ENCODE measurements at places on chromosomes 11 and 22.

- DNase-seq, result no peak
These were observed 264.1 kb upstream of the PLET1 start for GRCh38 chr11:112524798-112525197.

- no peak for DNase-seq
These were observed 24.5 kb downstream of the DLG2 start for GRCh38 chr11:85602526-85603213.

GRCh38 chr11:84465040-84465439, 1162.1 kb downstream of the DLG2 start:
- no peak for DNase-seq

DNA sequence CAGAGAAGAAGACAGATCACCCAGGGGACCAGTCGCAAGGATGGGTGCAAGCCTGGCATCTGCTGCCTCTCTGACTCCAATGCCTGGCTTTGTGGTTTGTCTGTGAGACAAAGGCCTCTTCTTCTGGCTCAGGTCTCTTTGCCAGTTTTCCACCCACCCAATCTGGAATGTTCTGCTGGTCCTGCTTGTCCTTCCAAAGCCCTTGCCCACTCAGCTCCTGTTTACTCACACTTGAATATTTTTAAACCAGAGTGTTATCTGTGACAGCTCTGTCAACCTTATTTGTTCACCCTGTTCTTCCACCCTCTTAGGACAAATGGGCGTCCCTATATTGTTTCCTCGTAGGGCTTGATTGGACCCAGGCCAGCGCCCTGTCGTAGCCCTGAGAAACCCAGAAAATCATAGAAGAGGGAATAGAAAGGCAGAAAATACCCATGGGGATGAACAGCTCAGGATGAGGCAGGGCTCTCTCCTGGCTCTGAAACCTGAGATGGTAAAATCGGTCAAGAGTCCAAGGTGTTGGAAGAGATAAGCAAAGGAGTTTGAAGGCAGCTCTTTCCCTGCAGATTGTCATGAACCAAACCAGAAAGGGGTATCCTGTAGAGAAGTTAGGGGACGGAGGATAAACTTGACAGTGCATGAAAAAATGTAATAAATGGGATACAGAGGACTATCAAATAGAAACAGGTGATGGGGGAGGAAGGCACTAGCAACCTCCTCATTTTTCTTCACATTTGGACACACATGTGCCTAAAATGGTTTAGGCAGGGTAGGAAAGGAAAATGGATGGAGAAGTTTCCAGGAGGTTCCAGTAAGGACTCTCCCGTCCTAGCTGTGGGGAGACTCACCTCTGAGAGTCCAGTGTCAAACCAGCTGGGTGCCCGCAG, 651 bp downstream of the CRYAB start:
- DNase-seq, result no peak

- DNase-seq, result no peak
These were observed 20.7 kb upstream of the NAV2 start for GRCh38 chr11:19691815-19692500.

- no peak for DNase-seq
These were observed 7.9 kb downstream of the SF3A1 start for GRCh38 chr22:30348809-30349208.

DNA sequence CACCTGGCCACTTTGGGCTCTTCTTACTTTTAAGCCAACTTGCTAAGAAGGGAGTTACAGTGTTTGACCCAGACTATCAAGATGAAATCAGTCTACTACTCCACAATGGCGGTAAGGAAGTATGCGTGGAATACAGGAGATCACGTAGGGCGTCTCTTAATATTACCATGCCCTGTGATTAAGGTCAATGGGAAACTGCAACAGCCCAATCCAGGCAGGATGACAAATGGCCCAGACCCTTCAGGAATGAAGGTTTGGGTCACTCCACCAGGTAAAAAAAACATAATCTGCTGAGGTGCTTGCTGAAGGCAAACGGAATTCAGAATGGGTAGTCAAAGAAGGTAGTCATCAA, 1.0 kb upstream of the YPEL4 start:
- DNase-seq, result no peak

GRCh38 chr22:26483043-26483438, 542 bp downstream of the HPS4 start:
- DNase-seq, result no peak

DNA sequence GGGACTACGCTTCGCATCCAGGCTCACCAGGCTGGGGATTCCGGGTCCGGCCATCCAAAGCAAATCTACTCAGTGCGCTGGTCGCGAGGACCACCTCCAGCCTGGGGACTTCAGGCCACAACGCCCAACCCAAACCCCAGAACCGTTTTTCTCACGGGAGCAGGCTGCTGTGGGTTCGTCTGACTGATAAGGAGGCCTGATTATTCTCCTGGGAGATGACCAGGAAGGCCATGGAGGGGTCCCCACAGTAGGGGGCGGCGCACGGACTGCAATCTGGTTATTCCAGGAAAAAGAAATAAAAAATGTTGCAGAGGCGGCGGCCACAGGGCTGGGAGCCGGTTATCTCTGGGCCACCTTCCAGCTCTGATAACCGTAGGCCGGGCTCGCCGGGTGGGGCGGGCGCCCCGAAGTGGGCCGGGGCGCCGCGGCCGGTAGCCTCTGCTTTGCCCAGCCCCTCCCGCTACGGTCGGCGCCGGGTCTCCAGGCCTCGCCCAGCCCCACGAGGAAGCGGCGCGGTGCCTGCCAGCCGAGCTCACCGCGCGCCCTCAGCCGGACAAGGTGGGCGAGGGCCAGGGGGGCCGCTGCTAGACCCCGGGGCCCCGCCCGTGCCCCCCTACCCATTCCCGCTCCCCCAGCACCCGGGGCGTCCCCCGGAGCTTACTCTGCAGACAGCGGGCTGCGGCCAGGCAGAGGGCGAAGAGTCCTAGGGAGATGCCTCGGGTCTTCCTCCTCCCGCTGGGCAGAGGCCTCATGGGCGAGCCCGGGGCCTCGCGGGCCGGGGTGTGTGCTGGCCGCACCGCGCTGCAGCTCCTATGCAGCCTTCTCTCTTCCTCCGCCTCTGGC, 446 bp downstream of the VSTM5 start:
- no peak for DNase-seq

- no peak for DNase-seq
These were observed 85.9 kb upstream of the GRK3 start for GRCh38 chr22:25478528-25478927.

GRCh38 chr22:49911881-49912625, 6.2 kb downstream of the ALG12 start:
- no peak for DNase-seq

DNA sequence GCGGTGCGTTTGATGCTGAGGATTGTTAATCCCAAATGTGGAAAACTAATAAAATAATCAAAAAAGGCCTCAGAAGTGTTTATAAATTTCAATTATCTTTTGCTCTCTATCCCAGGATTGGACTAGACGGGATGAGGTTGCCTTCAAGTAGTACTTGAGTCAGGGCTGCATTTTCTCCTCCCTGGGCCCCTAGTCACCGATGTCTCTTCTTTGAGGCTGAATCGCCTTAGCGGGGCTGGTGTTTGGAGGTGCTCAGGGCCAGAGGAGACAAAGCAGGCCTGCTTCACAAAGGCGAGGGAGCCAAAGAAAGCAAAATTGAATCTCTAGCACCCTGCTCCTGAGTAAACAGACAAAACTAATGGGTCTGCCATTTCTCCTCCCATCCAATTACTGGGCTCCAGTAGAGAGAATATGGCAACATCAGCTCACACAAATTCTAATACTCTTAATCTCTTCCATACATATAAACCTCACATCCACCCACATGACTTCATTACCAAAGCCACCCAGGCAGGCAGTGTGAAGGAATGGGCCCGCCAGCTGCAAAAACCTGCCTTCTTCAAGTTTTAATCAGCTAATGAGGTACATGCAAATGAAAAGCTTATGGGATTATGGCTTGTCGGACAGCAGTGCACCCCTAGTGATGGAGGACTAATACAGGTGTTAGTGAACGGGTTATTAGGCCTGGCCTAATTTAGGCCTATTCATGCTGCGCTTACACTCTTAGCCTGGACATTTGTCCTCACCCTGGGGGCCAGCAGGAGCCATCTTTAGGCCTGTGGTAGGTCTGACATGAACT, 52.7 kb upstream of the HTATIP2 start:
- DNase-seq, result no peak

DNA sequence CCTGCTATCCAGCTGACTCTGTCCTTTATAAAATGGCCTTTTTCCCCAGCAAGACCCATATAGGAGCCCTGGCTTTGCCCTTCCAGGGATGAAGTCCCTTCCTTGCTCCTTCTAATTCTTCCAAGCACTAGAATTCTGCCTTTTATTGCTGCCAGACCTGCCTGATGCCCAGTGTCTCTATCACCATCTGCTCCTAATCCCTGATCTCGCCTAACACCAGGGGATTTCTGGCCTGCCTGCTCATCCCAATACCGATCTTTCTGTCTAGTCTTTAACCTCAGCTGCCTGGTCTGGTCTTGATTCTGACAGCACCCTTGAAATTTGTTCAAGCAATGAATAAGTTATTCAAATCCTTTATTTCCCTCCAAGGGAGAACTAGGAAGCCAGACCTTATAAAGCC, 150.2 kb downstream of the SPON1 start:
- DNase-seq, result no peak

- DNase-seq, result no peak
These were observed 70.9 kb downstream of the DBX1 start for GRCh38 chr11:20089367-20089766.

DNA sequence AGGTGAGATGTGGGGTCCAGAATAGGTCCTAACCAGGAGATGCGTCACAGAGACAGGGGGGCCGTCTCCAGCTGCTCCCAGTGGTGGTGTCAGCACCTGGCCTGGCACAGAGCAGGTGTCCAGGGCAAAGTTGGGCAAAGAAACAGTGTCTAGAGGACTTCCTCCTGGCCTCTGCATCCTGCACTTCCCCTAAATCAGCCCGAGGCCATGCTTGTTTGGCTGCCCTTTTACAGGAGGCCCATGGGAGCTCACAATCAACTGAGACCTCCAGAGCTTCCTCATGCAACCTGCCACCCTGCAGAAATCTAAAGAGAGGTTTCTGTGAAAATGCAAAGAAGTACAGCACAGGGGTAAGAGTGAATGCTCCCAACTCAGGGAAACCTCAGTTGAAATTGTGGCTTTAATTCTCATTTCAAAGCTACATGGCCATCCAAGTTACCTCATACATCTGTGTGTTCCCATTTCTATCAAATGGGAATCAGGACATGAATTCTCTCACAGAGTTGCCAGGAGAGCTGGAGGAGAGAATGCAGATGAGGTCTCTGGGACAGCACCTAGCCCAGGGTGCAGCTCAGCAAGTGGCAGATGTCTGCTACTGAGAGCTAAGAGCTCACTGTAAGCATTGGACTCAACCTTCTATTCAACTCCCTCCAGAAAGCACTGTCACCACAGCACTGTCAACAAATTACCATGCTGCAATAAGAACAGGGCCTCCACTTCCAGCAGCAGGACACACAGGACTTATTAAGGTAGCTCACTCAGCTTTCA, 32.6 kb downstream of the TCIRG1 start:
- no peak for DNase-seq

DNA sequence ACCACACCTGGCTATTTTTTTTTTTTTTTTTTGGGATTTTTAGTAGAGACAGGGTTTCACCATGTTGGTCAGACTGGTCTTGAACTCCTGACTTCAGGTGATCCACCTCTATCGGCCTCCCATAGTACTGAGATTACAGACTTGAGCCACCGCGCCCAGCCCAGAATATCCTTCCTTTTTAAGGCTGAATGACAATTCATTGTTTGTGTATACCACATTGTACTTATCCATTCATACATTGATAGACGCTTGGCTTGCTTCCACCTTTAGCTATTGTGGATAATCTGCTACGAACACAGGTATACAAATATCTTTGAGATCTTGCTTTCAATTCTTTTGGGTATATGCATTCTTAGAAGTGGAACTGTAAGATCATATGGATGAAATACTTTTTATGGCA, 10.8 kb upstream of the RASSF10 start:
- no peak for DNase-seq

- DNase-seq, result no peak
These were observed 10.9 kb upstream of the ADA2 start for GRCh38 chr22:17229991-17230630.

DNA sequence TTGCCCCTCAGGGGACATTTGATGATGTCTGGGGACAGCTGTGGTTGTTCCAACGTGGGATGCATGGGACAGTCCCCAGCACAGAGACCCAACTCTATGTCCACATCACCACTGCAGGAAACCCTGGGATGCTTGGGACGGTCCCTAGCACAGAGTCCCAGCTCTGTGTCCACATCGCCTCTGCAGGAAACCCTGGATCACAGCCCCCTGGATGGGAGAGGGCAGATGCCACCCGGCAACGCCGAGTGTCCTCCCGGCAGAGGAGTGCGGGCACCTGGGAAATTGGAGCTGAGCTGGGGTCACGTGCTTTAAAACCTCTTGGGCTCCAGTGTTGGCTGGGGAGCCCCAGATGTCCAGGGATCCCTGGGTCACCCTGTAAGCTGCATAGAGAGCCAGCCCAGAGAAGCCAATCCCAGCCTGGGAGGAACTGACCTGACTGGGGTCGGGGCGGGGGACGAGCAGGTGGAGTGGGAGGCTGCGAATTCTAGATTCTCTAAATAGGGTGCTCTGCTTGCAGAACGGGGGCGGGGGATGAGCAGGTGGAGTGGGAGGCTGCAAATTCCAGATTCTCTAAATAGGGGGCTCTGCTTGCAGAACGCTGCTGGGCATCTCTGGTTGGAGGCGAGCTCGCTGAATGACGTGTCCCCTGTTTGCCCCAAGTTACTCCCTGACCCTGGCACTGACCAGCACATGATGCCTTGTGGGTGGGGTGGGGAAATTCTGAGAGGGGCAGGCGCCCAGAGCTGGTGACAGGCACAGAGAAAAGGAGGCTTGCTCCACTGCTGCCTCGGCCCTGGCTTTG, 1197.8 kb downstream of the BRD1 start:
- DNase-seq, result no peak

GRCh38 chr11:3196161-3197043, 22.2 kb downstream of the MRGPRG start:
- no peak for DNase-seq

DNA sequence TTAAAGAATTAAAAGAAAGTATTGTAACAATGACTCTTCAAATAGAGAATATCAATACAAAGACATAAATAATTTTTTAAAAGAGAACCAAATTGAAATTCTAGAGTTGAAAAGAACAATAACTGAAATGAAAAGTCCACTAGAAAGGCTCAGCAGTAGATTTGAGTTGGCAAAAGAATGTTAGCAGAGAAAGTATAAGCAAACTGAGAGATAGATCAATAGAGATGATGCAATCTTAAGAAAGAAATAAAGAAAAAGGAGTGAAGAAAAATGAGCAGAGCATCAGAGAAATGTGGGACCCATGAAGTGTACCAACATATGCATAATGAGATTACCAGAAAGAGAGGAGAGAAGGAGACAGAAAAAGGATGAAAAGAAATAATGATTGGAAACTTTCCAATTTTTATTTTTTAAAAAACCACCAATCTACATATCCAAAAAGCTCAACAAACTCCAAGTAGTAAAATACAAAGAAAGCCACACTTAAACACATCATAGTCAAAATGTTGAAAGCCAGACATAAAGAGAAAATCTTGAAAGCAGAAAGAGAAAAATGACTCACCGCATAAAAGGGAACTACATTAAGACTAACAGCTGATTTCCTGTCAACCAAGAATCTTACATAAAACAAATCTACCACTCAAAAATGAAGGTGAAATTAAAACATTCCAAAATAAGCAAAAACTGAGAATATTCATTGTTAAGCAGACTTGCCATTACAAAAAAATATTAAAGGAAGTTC, 20.9 kb downstream of the NCF4 start:
- no peak for DNase-seq

GRCh38 chr11:112270551-112271180, 10.0 kb upstream of the PLET1 start:
- no peak for DNase-seq

- DNase-seq, result no peak
These were observed 2.6 kb downstream of the MRGPRF start for GRCh38 chr11:69010361-69010891.

Measured in GM10248 (cell line).